ENCODE measurements at places on chromosomes 7 and 10.

GRCh38 chr10:74056050-74056818, 58.3 kb downstream of the VCL start:
- peak; percentile 48 for DNase-seq

GRCh38 chr7:73740771-73741170, 2.2 kb upstream of the ABHD11 start:
- DNase-seq: no peak

GRCh38 chr10:71981015-71981875, 17.1 kb downstream of the CHST3 start:
- DNase-seq: no peak

GRCh38 chr7:150824379-150825177, 24.0 kb downstream of the TMEM176A start:
- no peak for DNase-seq

DNA sequence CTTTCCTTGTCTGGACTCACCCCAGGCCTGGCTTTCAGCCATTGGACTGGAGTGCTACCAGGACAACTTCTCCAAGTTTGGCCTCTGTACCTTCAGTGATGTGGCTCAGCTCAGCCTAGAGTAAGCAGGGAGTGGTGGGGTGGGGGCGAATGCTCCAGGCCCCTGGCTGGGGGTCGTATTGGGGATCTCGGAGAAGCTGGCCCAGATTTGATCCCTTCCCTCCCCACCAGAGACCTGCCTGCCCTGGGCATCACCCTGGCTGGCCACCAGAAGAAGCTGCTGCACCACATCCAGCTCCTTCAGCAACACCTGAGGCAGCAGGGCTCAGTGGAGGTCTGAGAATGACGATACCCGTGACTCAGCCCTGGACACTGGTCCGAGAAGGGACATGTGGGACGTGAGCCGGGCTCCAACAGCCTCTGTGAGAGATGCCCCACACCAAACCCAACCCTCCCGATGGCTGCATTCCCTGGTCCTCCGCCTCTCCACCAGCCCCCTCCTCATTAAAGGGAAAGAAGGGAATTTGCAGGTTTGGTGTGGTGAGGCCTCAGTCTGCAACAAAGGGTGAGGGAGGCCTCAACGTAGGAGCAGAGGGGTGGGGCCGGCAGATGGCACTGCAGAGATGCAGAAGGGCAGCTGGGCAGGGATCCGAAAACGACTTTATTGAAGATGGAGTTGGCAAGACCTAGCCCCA, 14.8 kb downstream of the TRPV6 start:
- DNase-seq: no peak

DNA sequence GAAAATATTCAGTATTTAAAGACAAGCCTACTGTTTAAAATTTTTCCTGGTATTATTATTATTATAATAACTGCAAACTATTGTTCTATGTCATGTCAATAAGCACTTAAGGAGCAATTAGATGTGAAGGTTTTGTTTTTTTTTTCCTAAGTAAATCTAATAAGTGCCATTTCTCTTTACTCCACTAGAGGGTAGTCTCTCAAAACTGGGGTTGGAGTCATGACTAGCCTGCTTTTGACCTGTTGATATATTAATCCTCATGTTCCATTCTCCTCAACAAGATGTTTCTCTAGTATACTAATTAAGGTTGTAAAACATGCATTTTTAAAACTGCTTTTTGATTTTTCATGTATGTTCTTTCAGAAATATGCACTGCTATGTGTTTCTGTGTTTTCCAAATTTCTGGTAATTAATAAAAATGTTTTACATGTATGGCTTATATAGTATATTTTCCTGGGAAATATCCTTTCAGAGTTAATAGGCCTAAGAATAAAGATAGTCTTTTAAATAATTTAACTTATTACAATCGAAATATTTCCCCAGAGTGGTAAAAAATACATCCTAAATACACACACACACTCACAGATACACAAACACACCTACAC, 1.0 kb upstream of the LRRN3 start:
- DNase-seq: peak; percentile 63

GRCh38 chr10:89553064-89553734, 17.8 kb upstream of the SLC16A12 start:
- DNase-seq: peak; percentile 88

- no peak for DNase-seq
Measured at GRCh38 chr10:72744566-72744965, 52.6 kb downstream of the MCU start.

DNA sequence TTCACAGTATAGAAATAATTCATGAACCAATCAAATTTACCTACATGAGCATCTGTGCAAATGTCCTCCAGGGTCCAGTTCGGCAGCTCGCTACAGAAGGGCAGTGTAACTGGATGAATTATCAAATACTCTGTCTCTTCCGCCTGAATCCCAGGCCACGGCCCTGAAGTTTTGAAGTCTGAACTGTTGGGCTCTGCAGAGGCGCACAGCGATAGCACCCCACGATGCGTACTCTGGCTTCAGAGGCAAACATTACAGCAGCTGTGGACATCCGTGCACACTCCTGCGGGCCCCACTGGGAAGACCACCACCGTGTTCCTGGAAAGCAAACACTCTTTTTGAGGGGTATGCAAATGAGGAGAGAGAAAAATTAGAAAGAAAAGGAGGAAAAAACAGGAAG, 259.8 kb upstream of the TCERG1L start:
- DNase-seq: no peak

DNA sequence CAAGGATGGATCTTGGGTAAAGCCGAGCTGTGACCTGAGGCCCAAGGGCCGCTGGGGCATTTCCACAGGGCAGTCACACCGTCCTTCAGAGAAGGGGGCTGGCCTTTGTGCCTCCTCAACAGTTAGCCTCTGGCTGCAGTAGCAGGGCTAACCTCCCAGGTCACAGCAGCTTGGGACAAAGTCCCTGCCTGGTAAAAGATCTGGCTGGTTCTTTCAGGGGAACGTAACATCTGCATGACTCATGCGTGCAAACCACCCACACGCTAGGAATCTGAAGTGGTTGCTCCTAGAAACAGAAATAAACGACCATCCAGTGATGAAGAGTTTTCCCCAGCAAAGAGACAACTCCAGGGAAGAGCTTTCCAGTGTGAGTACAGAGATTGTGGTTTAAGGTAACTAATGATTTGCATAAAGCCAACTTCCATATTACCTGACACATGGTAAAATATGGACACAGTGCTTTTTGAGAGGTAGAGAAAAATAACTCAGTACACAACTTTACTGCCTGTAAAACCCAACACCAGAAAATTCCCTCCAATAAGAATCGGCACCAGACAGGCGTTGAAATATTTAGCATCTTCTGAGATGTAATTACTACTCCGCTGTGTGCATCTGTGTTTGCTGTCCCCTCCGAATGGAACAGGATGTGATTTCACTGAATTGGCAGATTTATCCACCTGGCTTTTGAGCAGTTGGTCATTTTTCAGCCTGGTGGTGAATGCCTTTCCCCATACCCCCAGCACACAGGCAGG, 84.9 kb upstream of the ADRB1 start:
- DNase-seq: peak; percentile 74

- no peak for DNase-seq
Measured at GRCh38 chr7:112646783-112647182, 143.4 kb downstream of the TMEM168 start.

- no peak for DNase-seq
Measured at GRCh38 chr10:118340486-118340885, 1.6 kb downstream of the FAM204A start.

DNA sequence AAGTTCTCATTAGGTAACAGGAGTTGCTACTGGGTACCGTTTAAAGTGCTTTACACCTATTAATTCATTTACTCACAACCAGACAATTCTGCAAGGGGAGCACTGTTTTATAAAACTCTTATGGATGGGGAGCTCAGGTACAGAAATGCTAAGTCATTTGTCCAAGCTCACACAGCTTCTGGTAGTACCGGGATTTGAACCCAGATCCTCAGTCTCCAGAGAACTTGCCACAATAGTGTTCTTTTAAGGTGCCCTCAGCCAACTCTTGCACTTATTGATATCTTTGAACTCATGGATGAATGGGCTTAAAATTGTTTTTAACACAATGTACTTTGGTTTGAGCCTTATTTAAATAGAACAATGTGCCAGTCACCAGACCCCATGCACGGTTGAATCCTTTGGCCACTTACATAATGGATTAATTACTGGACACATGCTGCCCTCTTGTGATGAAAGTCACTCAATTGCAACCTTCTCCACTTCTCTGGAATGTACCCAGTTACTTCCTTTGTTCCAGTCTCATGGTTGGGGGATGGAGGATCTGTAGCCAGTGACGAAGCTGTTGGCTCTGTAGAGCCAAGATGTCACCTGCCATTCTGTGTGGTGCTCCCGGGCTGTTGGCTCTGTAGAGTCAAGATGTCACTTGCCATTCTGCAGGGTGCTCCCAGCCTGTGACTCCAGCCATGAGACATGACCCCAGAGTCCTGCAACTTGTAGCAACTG, 65.6 kb downstream of the NOD1 start:
- DNase-seq: peak; percentile 75

GRCh38 chr10:125054669-125055268, 105.6 kb downstream of the CTBP2 start:
- DNase-seq: no peak

DNA sequence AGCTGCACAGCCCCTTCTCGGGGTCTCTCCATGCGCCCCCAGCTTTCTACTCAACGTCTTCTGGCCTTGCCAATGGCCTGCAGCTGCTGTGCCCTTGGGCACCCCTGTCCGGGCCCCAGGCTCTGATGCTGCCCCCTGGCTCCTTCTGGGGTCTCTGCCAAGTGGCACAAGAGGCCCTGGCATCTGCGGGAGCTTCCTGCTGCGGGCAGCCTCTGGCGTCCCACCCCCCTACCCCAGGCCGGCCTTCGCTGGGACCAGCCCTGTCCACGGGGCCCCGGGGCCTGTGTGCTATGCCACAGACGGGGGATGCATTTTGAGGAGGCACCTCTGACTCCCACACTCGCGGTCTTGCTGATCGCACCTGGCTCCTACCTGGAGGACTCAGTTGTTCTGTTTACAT, 2.3 kb downstream of the VENTX start:
- no peak for DNase-seq

- no peak for DNase-seq
Measured at GRCh38 chr10:130967784-130968183, 343.7 kb downstream of the TCERG1L start.

GRCh38 chr7:137354396-137354795, 10.9 kb upstream of the PTN start:
- DNase-seq: peak; percentile 18

DNA sequence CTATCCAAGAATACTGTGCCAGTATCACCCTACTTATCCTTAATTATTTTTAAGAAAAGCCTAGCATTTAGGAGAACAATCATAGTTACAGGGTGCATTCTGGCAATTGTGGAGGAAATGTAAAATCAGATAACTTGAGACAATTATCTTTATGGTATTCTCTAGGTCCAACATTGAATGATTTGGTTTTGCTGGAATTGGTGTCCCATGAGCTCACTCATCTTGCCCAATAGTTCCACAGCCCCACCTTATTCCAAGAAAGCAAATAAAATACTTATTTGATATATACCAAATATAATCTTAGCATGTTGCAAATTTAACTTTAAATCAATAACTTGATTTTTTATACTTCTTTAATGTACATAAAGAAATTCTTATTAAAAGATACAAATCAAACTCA, 65.3 kb downstream of the DGKB start:
- peak; percentile 25 for DNase-seq

- DNase-seq: no peak
Measured at GRCh38 chr7:29877196-29877595, 70.9 kb downstream of the WIPF3 start.

- DNase-seq: peak; percentile 90
Measured at GRCh38 chr7:47783456-47784223, 164.6 kb downstream of the PKD1L1 start.

- DNase-seq: no peak
Measured at GRCh38 chr7:101901661-101902491, 84.5 kb downstream of the CUX1 start.

- DNase-seq: peak; percentile 13
Measured at GRCh38 chr10:61399406-61399805, 53.8 kb downstream of the TMEM26 start.

DNA sequence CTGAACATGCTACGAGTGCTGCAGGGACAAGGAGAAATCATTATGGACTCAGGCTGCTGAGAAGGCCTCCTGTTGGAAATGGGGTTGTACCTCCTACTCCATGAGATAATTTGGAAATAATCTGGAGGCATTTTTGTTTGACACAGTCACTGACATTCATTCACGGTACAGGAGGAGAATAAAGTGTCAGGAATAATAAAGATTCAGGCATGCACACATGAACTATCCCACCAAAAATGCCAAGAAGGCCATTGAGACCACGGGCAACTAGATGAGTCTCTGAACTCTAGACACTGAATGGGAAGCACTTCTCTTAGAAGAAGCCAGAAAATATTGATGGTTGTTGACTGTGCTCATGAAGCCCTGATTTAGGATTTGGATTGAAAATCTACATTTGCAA, 220.9 kb upstream of the HABP2 start:
- DNase-seq: no peak

DNA sequence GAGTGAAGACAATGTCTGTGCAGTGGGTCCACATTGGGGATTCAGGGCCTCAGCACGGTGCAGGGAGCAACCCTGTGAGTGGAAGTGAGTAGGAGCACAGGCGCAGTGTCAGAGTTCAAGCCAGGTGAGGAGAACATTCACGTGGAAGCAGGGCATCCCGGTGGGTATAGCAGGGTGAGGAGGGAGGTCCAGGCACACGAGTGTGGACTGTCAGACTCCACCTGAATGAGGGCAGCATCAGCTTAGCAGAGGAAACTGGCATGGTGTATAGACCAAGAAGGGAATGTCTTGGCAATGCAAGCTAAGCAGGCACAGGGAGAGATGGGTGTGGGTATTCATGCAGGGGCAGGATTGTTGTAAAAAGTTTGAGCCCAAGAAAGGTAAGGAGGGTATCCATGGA, 15.3 kb upstream of the LRRC72 start:
- DNase-seq: no peak

DNA sequence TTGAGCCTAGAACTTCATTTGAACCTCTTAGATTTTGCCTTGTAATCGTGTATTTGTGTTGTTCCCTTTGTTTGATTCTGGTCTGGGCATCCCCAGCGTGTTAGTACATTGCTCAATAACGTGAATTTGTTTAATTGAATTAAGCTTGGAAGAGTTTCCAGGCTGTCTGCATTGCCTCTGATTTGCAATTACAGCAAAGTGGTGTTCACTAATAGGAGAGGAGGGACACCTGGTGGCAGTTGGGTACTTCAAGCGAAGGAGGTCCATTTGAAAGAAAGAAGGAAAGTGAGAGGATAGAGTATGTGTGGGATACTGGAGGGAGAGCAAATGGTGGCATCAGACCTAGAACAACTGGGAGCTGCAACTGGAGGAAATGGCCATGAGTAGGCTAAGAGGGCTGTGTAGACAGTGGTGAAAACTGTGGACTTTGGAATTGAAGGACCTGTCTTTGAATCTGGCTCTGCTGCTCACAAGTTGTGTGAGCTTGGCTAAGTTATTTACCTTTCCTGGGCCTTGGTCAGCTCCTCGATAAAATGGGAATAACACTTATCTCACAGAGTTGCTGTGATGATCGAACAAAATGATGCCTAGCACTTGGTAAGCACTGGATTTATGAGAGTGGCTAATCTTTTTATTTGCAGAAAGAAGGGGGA, 15.1 kb downstream of the LSMEM1 start:
- DNase-seq: peak; percentile 73

- no peak for DNase-seq
Measured at GRCh38 chr10:93488956-93489528, 6.9 kb upstream of the MYOF start.
